ENCODE measurements at places on chromosomes 6 and 20.

GRCh38 chr6:20159781-20160540, 52.3 kb downstream of the MBOAT1 start:
- DNase-seq, result no peak

DNA sequence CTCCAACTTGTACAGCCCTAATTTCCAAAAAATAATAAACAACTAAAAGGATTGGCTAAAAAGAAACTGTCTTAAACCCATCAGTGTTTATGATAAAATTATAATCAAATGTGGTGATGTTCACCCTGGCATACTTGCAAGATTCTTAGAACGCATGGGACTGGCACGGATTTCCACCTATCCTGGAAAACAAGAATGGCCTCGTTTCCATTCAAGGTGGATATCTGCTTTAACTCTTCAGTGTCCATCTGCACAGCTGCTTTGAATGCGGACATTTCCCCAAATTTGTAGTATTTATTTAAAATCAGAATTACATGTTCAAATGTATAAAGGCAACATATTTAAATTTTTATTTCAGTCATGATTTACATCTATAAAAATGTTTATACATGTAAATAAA, 4.2 kb downstream of the CNR1 start:
- DNase-seq, result no peak

GRCh38 chr6:86856937-86857563, 80.3 kb upstream of the HTR1E start:
- peak; percentile 59 for DNase-seq

- DNase-seq, result no peak
Observed at GRCh38 chr6:151300267-151300991, 60.7 kb downstream of the AKAP12 start.

DNA sequence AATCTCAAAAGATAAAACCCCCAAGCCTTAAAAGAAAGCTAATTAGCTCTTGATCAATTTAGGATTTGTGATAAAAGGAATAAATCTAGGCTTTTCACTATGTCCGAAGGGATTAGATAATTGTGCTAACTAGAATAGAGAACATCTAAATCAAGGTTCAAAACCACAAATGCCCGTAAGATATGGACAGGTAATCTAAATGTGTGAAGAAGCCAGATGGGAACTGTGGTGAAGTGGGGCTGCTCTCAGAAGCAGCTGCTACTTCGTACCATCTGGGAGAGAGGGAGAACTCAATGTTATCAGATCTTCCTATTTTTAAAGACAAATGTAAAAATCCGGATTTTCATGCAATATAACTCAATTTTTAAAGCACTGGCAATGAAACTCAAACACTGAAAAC, 44.2 kb downstream of the NCOA6 start:
- DNase-seq, result no peak

GRCh38 chr6:14660806-14661579, 543.4 kb downstream of the CD83 start:
- peak; percentile 62 for DNase-seq

Data from hematopoietic multipotent progenitor cell treated with erythropoietin and hydrocortisone succinate and interleukin-3 and kit ligand, for 4 days (in vitro differentiated cells).